Temporal lobe (tissue), 4 donors: ENCODE measurements at places on chromosomes 5 and 9. TPM values are rescaled to one million over a fixed set of nuclear protein-coding genes. Genes with fewer than 3 reads are reported as not detected.

Gene FRMD3
- 34.7 TPM for total RNA-seq

Gene PCDHA1
- total RNA-seq: 6.6 TPM

Gene STC2
- 0.25 TPM for total RNA-seq

Gene PTGDS
- total RNA-seq: 103 TPM
